Naive thymus-derived CD8-positive, alpha-beta T cell (primary cell): ENCODE measurements at places on chromosomes 6 and 20.

DNA sequence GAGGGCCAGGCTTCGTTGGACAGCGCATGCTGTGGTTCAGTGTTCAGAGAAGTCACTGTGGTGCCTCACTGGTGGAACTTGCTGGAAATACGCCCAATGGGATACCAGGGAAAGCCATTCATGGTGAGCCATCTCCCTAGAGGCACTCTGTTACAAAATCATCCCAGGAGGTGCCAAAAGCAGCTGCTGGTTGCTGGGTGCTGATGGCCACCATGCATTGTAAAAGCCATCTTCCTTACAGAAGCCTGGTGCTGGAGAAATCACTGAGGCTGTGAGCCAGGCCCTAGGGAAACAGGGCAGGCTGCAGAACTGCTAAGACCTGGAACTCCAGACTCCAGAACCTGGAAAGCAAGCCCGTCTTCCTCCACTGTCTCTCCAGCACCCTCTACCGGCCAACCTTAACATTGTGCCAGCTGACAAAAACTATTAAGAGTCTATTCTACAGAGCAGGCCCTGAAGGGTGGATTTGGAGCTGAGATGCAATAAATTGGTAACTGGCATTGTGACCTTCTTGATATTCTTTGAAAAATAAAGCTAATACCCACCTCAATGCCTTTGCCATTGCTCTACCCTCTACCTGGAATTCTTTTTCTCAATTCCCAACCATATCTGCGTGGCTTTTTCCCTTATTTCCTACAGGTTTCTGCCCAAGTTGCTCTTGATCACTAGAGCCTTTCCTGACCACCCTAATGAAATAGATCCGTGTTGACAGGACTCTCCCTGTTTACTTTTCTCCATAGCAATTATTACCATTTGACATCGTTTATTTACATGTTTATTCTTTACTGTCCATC, 18.5 kb downstream of the SNRPB start:
- H3K4me1 ChIP-seq, result peaks cover 1% of the 10 kb centered on the region
- H3K4me3 ChIP-seq, result no peak overlapping the region
- H3K27me3 ChIP-seq, result no peaks in the 10 kb centered on the region
- peaks cover 3% of the 10 kb centered on the region for H3K36me3 ChIP-seq
- peak; percentile 71 for DNase-seq
- H3K27ac ChIP-seq, result no peak overlapping the region

- H3K4me1 ChIP-seq, result peaks cover 16% of the 10 kb centered on the region
- peaks cover 12% of the 10 kb centered on the region for H3K27me3 ChIP-seq
- no peak overlapping the region for H3K4me3 ChIP-seq
- H3K36me3 ChIP-seq, result no peaks in the 10 kb centered on the region
Observed at GRCh38 chr6:146878168-146878951, 279.6 kb downstream of the ADGB start.

DNA sequence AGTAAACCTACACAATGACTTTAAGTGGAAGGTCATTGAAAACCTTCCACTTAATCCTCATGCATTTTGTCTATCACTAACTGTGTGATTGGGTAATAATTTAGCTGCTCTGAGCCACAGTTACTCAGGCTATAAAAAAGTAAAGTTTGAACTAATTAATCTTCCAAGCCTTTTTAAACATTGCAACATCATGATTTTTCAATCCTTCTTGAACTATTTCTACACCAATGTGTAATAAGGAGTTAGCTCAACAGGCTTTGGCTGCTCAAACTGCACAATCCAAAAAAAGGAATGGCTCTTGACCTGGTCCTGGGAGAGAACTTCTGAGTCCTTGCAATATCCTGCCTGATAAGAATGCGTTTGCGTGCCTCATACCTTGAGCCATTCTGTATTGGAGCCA, 34.8 kb upstream of the FILIP1 start:
- H3K4me3 ChIP-seq, result no peak overlapping the region
- no peak overlapping the region for H3K27ac ChIP-seq
- no peaks in the 10 kb centered on the region for H3K36me3 ChIP-seq
- DNase-seq, result no peak
- no peaks in the 10 kb centered on the region for H3K4me1 ChIP-seq

GRCh38 chr6:25697537-25698340, 45.7 kb downstream of the SCGN start:
- H3K4me3 ChIP-seq, result no peak overlapping the region
- peaks cover 15% of the 10 kb centered on the region for H3K27me3 ChIP-seq
- H3K4me1 ChIP-seq, result no peaks in the 10 kb centered on the region
- no peaks in the 10 kb centered on the region for H3K36me3 ChIP-seq
- DNase-seq, result no peak

- no peak for DNase-seq
- H3K4me1 ChIP-seq, result peaks cover 37% of the 10 kb centered on the region
- peak overlapping the region; percentile 54 for H3K4me3 ChIP-seq
- H3K27ac ChIP-seq, result no peak overlapping the region
- peaks cover 6% of the 10 kb centered on the region for H3K36me3 ChIP-seq
Observed at GRCh38 chr6:32131439-32131948, 1.4 kb upstream of the FKBPL start.

DNA sequence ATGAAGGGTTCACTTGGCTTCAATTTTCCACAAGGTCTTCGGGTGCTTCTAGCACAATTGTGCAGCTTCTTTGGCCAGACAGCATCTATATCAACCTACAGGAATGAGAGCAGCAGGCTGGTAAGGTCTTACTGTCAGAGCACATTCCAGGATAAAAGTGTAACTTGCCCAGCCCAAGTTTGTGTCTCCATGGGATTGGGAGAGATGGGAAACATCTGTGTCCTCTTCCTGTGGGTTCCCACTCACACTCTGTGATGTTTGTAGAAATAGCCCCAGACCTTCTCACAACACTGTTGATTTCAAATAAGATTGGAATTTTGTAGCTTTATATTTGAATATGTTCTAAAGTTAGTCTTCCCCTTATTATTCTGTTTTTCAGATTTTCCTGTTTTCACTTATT, 83.4 kb upstream of the RGS17 start:
- no peak for DNase-seq
- no peaks in the 10 kb centered on the region for H3K36me3 ChIP-seq
- H3K4me1 ChIP-seq, result no peaks in the 10 kb centered on the region
- H3K27me3 ChIP-seq, result peaks cover 10% of the 10 kb centered on the region
- no peak overlapping the region for H3K27ac ChIP-seq

- H3K4me3 ChIP-seq, result peak overlapping the region; percentile 19
- DNase-seq, result no peak
- peaks cover 42% of the 10 kb centered on the region for H3K36me3 ChIP-seq
- H3K27me3 ChIP-seq, result no peaks in the 10 kb centered on the region
- no peak overlapping the region for H3K27ac ChIP-seq
Observed at GRCh38 chr20:48722737-48723191, 105.0 kb downstream of the PREX1 start.

- H3K4me3 ChIP-seq, result no peak overlapping the region
- H3K27me3 ChIP-seq, result no peaks in the 10 kb centered on the region
- peaks cover 3% of the 10 kb centered on the region for H3K36me3 ChIP-seq
- DNase-seq, result no peak
Observed at GRCh38 chr6:11753798-11754197, 24.8 kb downstream of the ADTRP start.

DNA sequence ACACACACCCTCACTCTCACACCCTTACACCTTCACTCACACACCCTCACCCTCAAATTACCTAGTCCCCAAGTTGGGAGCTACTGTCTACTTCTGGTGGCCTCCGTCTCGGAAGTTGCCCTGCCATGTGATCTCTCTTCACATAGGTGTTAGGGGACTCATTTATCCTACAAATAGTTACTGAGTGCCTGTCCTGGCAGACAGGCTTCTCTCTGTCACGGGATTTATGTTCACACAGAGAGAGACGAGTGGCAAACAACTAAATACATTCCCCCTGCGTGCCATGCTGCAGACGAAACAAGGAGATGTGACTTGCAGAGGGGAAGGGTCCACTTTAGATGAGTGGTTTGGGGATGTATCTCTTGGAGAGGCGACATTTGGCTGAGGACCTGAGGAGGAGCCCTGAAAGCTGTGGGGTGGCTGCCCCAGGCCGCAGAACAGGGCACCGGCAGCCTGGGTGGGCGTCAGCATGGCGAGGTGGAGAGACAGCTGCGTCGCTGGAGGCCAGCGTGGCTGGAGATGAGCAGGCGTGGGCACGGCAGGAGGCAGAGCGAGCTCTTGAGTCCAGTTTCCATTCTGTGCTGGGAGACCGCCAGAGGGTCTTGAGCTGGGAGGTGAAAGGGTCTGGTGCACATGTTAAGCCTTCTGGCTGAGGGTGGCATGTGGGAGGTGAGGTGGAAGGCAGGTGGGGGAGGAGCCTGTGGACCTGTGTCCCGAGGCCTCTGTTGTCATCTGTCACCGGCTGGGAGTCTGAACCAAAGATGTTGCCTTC, 17.2 kb downstream of the DYNLT1 start:
- peaks cover 20% of the 10 kb centered on the region for H3K4me1 ChIP-seq
- H3K27me3 ChIP-seq, result no peaks in the 10 kb centered on the region
- peaks cover 73% of the 10 kb centered on the region for H3K36me3 ChIP-seq
- no peak for DNase-seq
- peak overlapping the region; percentile 79 for H3K27ac ChIP-seq
- no peak overlapping the region for H3K4me3 ChIP-seq

GRCh38 chr20:57216669-57217068, 49.8 kb downstream of the BMP7 start:
- no peaks in the 10 kb centered on the region for H3K36me3 ChIP-seq
- H3K27me3 ChIP-seq, result peaks cover 15% of the 10 kb centered on the region
- no peak for DNase-seq
- H3K4me3 ChIP-seq, result no peak overlapping the region

DNA sequence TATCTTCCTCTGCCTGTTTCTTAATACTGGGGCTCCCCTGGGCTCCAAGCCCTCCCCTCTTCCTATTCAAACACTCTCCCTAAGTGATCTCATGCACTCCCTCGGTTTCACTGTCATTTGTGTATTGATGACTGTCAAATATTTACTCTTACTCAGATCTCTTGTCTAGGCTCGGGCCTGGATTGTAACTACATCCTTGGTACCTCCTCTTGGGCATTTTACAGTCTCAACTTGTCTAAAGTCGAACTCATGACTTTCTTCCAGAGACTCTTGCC, 189.4 kb upstream of the PRDM1 start:
- no peak for DNase-seq
- no peak overlapping the region for H3K4me3 ChIP-seq
- peaks cover 8% of the 10 kb centered on the region for H3K4me1 ChIP-seq
- no peak overlapping the region for H3K27ac ChIP-seq
- no peaks in the 10 kb centered on the region for H3K36me3 ChIP-seq
- H3K27me3 ChIP-seq, result peaks cover 4% of the 10 kb centered on the region

GRCh38 chr6:126672649-126673048, 332.7 kb downstream of the CENPW start:
- H3K4me1 ChIP-seq, result no peaks in the 10 kb centered on the region
- no peak overlapping the region for H3K4me3 ChIP-seq
- no peak for DNase-seq

GRCh38 chr6:133817460-133818047, 71.4 kb upstream of the TCF21 start:
- H3K36me3 ChIP-seq, result no peaks in the 10 kb centered on the region
- H3K4me3 ChIP-seq, result no peak overlapping the region
- no peaks in the 10 kb centered on the region for H3K4me1 ChIP-seq
- H3K27ac ChIP-seq, result no peak overlapping the region
- DNase-seq, result no peak

- peaks cover 5% of the 10 kb centered on the region for H3K4me1 ChIP-seq
- H3K27me3 ChIP-seq, result peaks cover 3% of the 10 kb centered on the region
- no peak overlapping the region for H3K27ac ChIP-seq
- DNase-seq, result no peak
- no peak overlapping the region for H3K4me3 ChIP-seq
- H3K36me3 ChIP-seq, result no peaks in the 10 kb centered on the region
Observed at GRCh38 chr6:109498052-109498451, 15.0 kb upstream of the ZBTB24 start.

GRCh38 chr6:107965746-107966145, 7.7 kb upstream of the SEC63 start:
- no peak for DNase-seq
- no peaks in the 10 kb centered on the region for H3K27me3 ChIP-seq
- H3K36me3 ChIP-seq, result no peaks in the 10 kb centered on the region

DNA sequence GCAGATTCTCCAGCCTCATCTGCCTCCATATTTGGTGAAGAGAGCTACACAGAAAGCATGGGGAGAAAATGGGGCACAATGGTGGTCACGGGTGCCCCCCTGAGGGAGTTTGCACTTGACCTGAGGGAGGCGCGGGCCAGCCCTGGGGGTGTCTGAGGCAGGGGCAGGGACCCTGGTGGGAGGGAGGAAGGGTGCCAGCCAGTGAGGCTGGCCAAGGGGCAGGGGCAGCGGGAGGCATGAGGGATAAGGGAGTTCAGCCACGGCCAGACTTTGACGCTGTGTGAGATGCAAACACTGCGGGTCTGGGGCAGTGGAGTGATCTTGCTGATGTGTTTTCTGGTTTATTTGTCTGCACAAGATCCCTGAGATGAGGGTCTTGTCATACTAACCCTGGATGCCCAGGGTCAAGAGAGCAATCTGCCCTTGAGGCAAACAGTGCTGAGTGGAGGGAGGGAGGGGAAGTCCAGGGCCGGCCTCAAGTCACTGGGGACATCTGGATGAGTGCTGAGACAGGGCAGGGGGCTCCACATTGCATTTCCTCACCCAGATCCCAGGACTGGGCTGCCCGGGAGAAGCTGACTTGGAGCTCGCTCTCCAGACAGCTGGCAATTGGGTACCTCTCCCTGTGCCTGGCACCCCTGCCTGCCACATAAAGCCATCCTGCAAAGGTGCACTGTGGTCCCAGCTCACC, 8.8 kb upstream of the PCMTD2 start:
- no peak for DNase-seq
- H3K4me1 ChIP-seq, result peaks cover 8% of the 10 kb centered on the region
- no peak overlapping the region for H3K4me3 ChIP-seq

DNA sequence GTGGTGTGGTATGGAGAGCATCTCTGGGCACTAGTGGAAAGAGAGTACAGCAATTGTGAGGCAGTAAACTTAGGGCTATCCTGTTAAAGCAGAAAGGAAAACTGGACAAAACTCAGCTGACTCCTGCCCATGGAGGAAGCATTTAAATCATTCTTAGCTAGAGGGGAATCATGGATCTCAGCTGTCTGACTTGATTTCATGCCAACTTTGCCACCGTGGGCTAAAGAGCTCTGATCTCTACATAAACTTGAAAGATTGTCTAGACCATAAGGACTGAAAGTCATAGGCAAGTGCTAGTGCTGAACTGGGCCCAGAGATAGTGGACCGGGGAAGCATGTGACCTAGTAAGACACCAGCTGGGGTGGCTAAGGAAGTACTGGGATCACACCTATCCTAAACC, 651.8 kb downstream of the COL12A1 start:
- H3K27ac ChIP-seq, result no peak overlapping the region
- no peaks in the 10 kb centered on the region for H3K36me3 ChIP-seq
- no peaks in the 10 kb centered on the region for H3K4me1 ChIP-seq
- no peak overlapping the region for H3K4me3 ChIP-seq

DNA sequence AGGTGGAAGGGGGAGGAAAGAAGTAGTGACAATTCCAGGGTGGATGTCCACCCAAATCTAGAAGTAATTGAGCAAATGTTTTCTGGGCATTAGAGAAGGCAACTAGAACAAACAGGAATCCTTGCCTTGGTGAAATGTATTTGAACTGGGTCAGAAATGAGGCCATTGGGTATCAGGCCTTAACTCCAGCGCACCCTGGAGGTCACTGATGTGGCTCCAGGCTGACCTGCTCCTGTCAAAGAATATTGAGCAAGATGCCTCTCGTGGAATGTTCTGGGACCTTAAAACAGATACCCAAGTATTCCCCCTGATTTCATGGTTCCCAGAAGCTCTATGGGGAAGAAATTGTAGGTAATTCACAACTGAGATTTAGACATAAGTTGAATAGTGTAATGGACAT, 6.9 kb downstream of the HLA-DPB1 start:
- H3K4me3 ChIP-seq, result no peak overlapping the region
- DNase-seq, result no peak
- no peaks in the 10 kb centered on the region for H3K27me3 ChIP-seq
- no peak overlapping the region for H3K27ac ChIP-seq
- H3K4me1 ChIP-seq, result peaks cover 53% of the 10 kb centered on the region
